SHP77 treated with DMSO at 0.1 percent for 48 hours (cell line): ENCODE measurements at places on chromosomes 2 and 18.
A peak's percentile ranks its signal among the peaks of the same experiment; 100 is the strongest.

- no peak for DNase-seq
Observed at GRCh38 chr2:157497638-157498314, 53.9 kb upstream of the CYTIP start.

DNA sequence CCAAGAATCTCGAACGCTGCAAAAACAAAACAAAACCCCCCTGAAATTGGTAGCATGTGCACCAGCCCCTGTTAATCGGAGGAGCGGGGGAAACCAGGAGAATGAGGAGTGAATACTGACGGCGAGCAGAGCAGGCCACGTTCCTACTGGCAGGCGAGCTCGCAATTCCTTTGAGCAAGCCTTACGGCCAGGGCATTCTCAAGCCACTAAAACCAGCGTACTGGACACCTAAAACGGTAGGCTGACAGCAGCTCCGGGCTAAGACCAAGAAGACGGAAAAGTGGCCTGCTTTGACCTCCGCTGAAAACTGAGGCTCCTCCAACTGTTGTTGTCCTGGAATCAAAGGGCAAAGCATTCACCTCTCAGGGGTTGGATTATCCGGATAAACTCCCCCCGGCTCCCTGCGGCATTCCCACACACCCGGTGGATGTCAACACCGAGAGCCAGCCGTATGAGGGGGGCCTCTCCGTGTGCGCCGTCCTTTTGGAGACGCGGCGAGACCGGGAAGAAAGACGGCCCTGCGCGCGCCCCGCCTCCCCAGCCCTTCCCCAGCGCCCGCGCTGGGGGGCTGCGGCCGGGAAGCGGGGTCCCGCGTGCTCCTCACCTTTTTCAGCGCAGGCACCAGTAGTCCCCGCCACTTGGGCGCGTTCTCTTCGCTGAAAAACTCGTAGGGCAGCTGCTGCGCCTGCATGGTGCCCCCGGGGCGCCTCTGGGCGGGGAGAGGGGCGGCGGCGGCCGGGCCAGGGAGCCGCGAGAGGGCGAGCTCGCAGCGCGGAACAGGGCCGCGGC, 925 bp downstream of the SOS1 start:
- DNase-seq: no peak

DNA sequence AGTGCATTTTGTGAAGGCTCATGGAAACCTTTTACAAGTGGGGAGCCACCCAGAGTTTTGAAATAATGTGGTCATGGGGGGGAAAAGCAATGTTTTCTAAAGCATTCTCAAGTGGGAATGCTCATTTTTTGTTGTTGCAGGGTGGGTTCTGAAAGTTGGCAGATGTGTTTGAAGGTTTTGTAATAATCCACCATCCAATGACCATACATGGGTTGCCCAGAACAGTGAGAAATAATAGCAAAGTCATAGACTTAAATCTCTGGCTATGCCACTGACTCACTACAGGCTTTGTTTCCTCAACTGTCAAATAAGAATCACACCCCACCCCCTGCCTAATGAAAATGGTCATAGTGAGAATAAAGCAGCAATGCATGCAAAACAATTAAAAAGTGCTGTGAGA, 2.9 kb downstream of the DSG3 start:
- no peak for DNase-seq

- no peak for DNase-seq
Observed at GRCh38 chr2:204585930-204586329, 40.7 kb downstream of the PARD3B start.

DNA sequence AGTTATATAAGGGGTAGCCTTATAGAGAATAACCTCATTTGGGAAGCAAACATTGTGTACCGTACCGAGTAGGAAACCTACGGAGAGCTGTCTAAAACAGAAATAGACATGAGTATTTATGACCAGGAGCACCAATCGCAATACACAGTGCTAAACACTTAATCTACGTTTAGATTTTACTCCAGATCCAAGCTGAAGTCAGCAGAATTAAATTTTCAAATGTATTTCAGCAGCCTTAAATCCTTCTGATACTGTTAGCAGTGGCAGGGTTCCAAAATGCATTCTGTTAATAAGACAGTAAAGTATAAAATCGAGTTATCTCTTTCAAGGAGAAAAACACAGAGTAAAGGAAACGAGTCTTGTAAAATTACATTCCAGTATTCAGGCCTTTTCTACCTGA, 118.1 kb upstream of the ZNF521 start:
- no peak for DNase-seq

DNA sequence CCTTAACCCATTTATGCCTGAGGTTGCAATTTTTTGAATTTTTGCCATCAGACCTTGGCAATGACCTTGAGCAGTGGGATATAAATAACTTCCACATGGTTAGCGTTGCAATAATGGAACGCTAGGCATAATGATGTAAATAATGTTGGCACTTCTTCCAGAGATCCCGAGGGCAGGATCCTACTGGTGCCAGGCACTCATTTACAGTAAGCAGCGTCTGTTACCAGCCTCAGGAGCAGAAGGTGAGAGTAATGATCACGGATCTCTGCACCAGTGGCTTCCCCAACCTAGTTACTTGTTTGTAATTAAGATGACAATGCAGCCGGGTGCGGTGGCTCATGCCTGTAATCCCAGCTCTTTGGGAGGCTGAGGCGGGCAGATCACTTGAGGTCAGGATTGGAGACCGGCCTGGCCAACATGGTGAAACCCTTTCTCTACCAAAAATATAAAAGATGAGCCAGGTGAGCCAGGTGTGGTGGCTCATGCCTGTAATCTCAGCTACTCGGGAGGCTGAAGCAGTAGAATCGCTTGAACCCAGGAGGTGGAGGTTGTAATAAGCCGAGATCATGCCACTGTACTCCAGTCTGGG, 41.9 kb downstream of the CPO start:
- DNase-seq: no peak

DNA sequence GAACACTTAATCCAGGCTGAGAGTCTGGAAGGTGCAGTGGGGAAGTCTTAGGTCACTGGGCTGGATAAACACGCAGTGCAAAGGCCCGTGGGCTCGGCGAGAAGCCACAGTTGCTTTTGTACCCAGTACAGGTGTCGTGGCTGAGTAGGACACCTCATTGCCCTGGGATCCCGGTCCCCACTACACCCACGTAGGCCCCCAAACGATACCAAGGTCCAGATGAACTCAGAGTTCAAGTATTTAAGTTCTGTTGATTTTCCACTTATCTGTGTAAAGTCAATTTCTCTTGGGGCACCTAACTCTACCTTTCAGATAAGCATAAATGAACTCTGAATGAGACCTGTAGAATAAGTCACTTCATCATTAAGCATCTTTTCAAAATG, 302.0 kb downstream of the PIEZO2 start:
- no peak for DNase-seq

- no peak for DNase-seq
Observed at GRCh38 chr2:240411261-240412160, 24.0 kb upstream of the GPC1 start.

DNA sequence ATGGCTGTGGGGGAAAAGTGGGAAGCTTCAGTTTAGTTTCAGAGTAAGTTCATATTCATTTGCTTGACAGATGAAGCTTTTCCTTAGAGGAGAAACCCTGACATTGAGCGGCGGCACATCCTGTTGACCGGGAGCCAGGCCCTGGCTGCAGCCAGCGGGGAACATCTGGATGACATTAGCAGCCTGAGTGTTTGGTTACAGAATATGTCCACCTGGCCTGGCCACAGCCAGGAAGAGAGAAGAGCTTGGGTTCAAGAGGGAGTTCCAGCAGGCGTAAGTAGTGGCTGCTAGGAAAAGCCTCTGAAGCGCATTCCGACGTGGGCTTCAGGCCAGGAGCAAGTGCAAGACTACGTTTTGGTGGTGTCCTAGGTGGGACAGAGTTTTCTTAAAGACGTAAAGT, 144.9 kb upstream of the MYCN start:
- no peak for DNase-seq

DNA sequence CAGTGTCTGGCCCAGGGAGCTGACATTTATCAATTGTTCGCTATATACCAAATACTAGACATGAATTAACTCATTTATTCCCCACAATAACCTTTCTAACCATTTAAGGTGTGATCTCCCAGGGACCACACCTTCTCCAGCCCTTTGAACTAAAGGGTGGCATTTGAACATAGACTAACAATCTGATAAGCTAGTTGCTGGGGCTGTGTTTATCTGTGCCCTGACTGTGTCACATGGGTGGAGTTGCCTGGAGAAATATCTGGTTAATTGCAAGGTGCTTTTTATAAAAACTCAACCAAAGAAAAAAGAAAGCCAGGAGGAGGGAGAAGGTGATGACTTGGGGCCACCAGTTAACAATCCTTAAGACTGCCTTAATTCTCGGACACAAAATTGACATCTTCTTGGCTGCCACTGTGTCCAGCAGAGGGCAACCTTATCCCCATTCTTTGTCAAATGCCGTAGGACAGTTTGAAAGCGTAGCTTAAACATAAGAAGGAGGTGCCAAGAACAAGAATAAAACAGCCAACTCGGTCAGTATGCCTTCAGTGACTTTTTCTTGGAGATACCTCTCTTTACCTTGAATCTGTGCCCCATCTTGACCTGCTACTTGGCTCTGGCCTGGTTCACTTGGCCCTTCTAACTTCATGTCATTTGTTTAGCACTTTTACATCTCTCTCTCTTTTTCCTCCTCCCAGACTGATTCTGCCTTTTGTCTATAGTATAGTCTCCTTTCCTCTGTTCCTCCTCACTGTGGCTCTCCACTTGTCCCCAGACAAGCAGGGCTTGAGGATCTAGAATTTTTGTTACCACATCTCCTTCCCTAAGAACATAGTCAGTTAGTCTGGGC, 183.4 kb downstream of the MYO3B start:
- DNase-seq: no peak

GRCh38 chr2:55511508-55512124, 7.9 kb upstream of the CFAP36 start:
- peak; percentile 51 for DNase-seq

GRCh38 chr2:37560863-37561614, 110.4 kb downstream of the CDC42EP3 start:
- no peak for DNase-seq

DNA sequence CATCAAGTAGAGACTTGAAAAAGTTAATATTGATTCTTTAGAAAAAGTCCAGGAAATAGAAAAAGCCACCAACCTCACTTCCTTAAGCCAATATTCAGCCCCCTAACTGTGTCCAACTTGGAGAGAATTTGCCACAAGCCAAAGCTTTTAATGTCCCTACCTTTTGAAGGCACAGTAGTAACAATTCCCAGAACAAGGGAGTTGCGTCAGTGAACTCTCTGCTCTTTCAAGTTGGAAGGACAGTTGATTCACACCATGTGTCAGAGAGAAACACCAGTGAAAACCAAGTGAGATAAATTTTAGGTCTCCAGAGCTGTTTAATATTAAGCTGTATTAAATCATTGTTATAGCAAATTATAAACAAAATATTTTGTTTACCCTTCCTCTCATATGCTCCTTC, 66.1 kb downstream of the EXOC6B start:
- no peak for DNase-seq

DNA sequence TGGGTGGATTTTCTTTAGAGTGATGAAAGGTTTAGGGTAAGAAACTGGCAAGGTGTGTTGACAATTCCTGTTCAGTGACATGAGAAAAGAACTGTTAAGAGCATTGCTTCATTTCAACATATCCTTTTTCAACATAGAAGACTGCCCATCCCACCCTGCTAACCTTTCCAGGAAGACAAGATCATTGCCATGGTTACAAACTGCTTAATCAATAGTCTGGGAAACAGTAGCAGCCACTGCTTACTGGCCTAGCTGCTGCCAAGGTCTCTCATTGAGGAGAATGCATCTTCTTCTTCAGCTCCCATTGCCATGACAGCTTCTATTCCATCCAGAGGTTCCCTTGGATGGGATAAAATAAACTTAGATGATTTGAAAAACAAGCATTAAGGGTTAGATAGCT, 212.1 kb downstream of the LRRTM1 start:
- no peak for DNase-seq

DNA sequence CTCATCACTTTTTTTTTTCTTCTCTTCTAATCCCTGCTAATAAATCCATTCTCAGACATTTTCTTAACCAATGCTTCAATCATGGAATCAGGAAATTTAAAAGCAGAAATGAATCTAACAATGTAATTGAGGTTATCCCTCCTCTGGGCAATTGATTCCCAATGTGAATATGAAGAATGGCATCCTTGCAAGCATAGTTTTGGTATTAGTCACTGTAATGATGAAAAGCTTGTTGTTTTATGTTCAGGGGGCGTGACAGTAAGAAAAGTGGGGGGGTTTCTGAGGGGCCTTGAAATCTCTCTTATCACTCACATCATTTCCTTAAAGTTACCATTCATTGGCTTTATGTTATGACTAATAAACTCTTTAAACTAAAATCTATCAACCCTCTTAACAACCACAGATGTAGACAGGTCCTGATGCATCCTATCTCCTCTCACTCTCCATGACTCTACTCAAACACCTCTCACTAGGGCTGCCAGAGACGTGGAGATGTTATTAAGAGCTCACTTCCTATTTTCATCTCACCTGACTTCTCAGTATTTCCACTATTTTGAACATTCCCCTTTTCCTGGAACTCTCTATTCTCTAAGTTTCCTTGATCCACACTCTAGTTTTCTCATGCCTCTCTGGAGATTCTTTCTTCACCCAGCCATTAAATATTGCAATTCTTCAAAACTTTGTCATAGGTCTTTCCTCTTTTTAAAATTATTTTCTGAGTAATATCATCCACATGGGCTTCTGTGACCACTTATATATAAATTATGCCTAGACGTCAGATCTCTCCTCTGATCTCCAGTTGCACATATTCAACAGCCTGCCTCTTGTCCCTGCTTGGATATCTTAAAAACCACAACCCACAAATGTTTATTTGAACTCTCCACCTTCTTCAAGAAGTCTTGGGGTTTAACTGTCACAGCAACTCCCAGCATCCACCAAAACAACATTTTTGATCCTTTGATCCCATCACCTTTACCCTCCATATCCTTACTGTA, 332.9 kb downstream of the CDH2 start:
- DNase-seq: no peak

DNA sequence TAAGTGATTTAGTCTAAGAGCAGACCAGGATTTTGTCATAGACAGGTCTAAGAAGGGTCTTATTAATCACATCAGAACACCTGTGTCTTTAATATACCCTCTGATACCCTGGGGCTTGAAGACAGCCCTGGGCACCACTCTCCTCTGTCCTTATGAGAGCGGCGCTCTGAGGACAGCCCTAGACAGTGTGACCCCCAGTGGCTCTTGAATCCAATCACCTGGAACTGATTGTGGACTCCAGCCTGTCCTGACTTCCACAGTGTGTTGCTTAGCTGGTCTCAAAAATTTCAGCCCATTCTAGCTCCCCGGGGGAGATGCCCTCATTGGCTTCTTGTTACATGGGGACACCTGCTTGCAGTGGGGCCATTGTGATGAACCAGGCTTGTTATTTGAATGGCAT, 195.8 kb upstream of the SMAD2 start:
- no peak for DNase-seq
